ENCODE measurements at places on chromosomes 2 and 18. TPM values are rescaled to one million over a fixed set of nuclear protein-coding genes. Genes with fewer than 3 reads are reported as not detected.

DNA sequence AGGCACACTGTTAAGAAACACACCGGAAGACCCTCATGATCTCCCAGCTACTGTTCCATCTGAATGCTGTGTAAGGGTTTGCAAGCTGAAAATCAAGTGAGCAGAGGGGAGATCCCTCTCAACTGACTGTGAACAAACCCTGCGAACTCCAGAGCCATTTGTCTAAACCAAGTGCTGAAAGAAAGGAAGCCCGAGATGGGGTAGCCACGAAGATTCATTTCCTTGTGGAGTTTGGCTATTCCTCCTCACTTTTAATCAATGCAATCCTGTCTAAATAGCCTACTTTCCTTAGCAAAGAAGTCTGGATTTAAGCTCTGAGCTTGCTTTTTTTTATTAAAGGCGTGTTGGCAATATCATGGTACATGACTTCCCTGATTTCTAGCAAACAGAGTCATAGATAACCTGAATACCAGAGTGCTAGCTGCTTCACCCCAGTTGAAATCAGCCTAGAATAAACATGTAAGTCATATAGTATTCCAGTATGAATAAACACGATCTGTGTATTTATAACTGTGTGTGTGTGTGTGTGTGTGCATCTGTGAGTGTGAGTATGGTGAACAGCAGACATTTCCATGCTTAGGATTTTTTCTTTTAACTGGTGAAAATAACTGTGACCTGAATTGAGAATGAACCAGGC lies 365.2 kb downstream of the ZNF521 start:
- H3K27me3 ChIP-seq = no peaks in the 10 kb centered on the region
- no peaks in the 10 kb centered on the region for H3K4me1 ChIP-seq
- no peak overlapping the region for H3K27ac ChIP-seq
- H3K36me3 ChIP-seq = no peaks in the 10 kb centered on the region
- no peak for DNase-seq

DNA sequence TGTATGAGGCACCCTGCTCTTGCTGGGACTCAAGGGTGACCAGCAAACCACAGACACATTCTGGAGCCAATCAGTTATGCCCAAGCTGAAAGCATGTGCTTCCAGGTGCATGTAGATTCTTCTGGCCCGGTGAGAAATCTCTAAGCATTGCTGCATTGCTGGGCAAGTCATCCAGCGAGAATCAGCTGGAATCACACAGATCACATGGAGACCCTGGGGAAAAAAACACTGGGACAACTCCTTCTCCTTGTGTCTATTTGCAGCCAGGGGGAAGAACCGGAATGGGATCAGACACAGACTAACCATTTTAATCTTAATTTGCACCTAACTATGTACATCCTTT lies 119.7 kb upstream of the KLF7 start:
- H3K27ac ChIP-seq = no peak overlapping the region
- no peaks in the 10 kb centered on the region for H3K36me3 ChIP-seq
- H3K27me3 ChIP-seq = no peaks in the 10 kb centered on the region

Gene KCNJ13
- not detected for total RNA-seq

- peaks cover 4% of the 10 kb centered on the region for H3K36me3 ChIP-seq
- no peak overlapping the region for H3K27ac ChIP-seq
- no peaks in the 10 kb centered on the region for H3K4me1 ChIP-seq
- no peak for DNase-seq
- H3K4me3 ChIP-seq = no peak overlapping the region
Measured at GRCh38 chr2:36485521-36485920, 112.4 kb downstream of the FEZ2 start.
